ENCODE measurements at places on chromosomes 2 and 18.

DNA sequence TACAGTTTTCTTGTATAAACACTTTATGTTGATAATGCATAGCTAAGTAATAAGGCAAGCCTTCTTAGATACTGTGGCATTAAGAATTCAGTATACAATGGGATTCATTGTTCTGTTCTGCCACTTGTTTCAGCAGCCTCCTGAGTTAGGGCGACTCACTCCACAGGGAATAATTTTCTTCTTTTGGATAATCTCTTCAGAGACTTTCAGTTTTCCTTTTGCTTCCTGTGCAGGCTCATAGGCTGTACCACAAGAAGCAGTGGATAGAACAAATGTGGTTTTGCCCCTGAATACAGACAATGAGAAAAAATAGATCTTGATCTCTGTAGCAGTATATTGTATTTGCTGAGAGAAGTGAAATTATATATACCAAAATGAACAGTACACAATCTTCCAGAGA lies 298.0 kb downstream of the ZNF407 start:
- no peak for DNase-seq

DNA sequence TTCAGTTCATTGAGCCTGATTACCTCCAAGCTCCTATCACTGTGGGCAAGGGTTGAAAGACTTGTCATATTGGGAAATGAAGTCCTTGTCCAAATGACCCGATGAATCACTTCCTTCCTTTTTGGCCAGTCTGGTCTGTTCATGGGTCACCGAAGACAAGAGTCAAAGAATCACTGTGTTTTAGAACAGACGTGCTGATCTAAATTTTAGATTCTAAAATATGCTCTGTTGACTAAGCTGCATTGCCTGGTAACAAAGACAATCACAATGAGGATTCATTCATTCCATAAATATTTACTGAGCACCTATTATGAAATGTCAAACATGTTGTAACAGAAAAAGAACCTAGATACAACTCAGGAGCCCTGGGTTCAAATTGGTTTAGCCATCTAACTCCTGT lies 99.4 kb upstream of the RND3 start:
- DNase-seq: no peak

- DNase-seq: no peak
These were observed 83.2 kb downstream of the PPP1R1C start for GRCh38 chr2:182068811-182069210.

DNA sequence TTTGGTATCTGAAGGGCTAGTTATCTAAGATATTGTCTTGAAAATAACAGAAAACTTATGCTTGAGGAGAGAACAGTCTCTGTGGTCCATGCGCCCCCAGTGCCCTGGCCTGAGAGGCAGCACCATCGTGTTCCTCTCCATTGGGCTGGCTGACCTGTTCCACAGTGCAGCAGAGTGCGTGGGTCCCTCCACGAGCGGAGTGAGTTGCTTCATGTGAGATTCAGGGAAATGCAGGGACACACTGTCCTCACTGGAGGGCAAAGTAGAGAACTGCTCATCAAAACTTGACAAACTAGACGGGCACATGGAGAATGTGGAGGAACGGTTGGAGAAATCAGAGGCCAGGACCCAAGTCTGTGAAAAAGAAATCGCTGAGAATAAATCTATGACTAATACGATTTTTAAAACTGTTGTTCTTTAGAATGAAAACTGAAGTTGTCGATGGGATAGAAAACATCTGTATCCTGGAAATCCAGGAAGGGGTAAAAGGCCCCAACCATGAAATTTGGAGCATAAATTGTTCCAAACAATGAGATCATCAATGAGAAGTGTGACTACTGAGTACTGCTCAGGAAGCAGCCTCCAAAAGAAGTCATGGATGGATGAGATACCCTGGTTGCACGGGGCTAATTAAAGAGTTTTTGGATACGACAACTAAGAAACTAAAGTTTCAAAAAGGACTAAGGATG lies 58.1 kb downstream of the REV1 start:
- DNase-seq: no peak

DNA sequence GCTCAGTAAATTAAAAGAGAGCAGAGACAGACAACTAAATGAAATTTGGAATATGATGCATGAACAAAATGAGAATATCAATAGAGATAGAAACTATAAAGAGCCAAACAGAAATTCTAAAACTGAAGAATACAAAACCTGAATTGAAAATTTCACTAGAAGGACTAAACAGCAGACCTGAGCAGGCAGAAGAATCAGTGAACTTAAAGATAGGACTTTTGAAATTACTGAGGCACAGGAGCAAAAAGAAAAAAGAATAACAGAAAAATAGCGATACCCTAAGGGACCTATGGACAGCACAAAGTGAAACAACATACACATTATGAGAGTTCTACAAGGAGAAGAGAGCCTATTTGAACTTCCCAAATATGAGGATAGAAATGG lies 41.6 kb downstream of the UNC50 start:
- no peak for DNase-seq

GRCh38 chr2:31212659-31213600 lies 4.4 kb downstream of the CAPN14 start:
- no peak for DNase-seq

DNA sequence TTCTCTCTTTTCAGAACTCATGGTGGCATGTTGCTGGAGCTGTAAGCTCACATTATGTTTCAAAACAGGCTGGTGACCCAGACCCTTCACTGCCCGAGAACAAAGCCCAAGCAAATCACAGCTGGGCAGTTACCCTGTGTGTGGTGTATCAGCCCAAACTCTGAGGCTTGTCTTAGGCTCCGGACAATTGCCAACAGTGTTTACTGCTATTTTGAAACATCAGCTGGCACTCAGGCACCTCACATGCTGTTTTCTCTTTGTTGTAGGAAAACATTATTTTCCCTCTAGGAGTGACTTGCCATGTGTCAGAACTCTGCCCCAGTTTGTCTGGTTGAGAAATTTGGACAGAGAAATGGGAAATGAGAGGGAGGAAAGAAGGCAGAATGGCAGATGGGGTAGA lies 237.6 kb upstream of the APCDD1 start:
- DNase-seq: no peak

GRCh38 chr2:201483342-201483741 lies 31.8 kb downstream of the STRADB start:
- no peak for DNase-seq

DNA sequence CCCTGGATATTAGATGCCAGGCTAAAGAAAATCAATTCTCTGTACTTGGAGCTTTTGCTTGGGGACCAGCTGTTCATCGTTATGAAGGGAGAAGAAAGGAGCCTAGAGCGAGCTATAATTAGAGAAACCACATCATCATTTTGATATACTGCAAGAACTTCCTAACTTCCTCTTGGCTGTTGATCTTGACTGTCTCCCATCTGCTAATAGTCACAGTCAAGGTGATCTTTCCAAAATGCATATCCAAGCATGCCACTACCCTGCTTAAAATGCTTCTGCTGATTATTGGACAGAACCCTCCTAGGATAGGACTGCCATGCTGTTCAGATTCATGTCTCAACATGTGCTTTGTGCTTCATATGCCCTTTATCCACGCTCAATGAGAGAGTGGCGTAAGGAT lies 54.8 kb downstream of the RAPGEF4 start:
- no peak for DNase-seq
